ENCODE measurements at places on chromosomes 12 and 14.

DNA sequence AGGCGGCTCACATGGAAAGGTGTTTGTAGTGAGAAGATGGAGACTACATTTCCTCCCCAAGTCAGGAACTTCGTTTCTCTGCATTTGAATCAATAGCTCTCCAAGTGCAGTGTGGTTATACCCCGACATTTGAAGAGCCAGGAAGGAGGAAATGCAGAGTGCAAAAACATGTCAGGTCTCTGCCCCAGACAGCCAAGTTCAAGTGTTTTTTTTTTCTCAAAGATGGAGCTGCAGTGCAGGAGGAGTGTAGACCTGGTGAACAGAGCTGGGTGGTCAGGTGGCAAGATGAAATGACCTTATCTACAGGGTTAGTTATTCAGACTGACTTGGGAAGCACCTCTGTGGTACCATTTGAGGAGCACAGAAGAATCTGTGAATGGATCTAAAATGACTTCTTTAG, 21.3 kb downstream of the MLXIP start:
- no peak for DNase-seq

GRCh38 chr14:25358330-25358729, 308.4 kb upstream of the STXBP6 start:
- DNase-seq: no peak

- no peak for DNase-seq
Measured at GRCh38 chr14:53354336-53354735, 201.2 kb upstream of the DDHD1 start.

- no peak for DNase-seq
Measured at GRCh38 chr12:110230655-110231054, 50.4 kb upstream of the ATP2A2 start.

DNA sequence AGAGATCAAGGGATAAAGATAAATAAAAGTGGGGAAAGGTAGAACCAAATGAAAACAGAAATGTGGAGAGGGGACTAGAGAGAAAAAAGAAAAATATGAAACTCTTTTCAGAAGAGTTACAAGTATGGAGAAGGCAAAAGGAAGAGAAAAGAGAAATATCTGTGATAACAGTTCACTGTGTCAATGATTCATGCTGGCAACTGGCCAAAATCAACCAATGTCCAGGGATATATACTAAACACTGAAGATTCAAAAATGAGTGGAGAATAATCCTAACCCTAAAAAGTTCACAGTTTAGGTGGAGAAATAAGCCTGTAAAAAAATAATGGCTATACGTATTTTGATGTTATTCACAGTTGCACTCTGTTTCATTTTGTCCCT, 372.3 kb upstream of the KITLG start:
- DNase-seq: peak; percentile 75

DNA sequence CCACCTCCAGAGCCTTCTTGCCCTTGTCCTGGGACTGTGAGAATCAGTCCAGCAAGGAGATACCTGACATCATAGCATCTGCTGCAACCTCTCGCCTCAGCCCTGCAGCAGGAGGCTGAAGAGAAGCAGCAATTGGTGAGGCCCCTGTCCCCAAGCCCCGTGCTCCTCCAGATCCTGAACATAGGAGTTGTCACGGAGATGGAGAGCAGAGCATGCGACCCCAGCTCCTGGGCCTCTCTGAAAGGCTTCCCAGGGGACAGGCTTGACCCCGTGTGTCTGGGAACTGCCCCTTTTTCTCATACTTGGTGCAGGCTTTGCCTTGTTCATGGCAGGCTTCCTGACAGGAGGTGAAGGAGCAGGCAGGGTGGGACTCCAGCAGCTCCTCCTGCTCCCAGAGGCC, 127.7 kb upstream of the PZP start:
- DNase-seq: no peak

DNA sequence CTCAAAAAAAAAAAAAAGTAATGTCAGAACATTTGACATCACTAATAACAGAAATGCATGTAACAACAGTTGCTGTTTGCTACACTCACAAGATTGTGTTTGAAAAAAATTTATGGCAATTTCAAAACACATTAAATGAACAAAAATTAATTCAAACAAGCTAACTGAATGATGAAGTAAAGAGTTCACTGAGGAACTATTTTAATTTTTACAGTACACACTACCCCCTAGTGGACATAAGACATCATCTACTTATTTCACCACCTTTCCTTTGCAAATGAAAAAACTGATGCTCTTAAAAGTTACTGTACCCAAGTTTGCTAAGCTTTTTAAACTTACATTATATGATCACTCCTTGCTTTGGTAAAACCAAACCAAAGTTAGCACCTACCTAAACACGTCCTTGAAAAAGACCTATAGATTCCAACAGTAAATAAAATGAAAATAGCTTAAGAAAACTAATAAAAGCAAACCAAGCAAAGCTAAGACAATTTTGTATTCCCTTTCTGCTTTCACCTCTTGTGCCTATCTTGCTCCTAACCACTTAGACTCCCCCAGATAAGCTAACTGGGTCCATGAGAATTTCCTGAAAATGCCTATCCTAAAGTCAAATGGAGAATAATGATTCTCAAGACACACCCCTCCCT, 22.2 kb downstream of the UBE2N start:
- peak; percentile 64 for DNase-seq

DNA sequence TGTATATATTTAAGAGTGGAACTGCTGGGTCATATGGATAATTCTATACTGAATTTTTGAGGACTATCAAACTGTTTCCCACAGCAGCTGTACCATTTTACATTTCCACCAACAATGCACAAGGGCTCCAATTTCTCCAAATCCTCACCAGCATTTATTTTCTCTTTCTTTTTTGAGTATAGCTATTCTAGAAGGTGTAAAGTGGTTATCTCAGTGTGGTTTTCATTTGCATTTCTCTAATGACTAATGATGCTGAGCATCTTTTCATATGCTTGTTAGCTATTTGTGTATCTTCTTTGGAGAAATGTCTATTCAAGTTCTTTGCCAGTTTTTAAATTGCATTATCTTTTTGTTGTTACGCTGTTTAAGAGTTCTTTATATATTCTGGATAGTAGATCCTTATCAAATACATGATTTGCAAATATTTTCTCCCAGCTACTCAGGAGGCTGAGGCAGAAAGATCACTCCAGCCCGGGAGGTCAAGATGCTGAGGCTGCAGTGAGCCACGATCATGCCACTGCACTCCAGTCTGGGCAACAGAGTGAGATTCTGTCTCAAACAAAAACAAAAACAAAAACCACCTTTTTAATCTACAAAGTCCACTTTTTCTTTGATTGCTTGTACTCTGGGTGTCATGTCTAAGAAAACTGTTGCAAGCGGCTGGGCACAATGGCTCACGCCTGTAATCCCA, 32.8 kb downstream of the GTF2A1 start:
- DNase-seq: no peak

DNA sequence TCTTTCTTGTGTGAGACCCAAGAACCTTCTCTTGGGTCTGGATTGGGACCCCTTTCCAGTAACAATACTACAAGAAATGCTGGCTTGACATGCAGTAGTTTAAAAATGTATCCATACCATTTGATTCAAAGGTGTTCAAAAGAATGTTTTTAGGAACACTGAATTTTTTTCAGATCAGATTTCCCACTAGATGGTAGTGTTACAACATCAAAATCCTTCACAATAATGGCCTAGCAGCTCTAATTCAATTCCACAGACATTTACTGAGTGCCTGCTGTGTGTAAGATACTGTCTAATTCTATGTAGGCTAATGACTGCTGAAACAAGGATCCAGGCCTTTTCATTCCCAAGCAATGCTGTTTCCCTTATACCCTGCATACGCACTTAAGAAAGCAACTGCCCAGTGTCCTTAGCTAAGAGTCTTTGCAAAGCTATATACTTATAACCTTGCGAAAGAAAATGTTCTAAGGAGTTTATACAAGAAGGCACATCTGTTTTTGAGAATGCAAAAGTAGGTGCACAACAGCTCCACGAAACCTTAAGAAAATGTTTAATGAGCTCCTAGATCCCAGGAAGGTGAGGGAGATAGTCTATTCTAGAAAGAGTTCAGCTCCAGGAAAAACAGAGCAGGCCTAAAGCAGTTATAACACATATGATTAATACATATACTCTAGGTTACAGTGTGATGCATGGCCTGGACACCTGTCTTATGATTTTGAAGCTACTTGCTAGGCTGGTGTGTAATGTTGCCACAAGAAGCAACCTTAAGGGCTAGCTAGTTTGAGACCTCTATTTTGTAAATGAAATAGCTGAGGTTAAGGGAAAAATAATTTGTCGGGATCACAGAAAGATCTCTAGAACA, 50.9 kb upstream of the PKP2 start:
- peak; percentile 28 for DNase-seq

DNA sequence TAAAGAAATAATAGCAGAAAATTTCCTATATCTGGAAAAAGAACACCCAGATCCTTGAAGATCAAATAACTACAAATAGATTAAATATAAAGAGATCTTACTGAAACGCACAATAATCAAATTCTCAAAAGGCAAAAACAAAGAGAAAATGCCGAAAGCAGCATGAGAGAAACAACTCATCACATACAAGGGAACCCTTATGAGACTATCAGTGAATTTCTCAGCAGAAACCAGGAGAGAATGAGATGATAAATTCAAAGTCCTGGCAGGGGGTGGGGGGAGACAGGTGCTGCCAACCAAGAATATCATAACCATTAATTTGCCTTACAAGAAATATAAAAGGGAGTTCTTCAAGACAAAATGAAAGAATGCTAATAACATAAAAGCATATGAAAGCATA, 73.7 kb downstream of the CEP128 start:
- DNase-seq: no peak

DNA sequence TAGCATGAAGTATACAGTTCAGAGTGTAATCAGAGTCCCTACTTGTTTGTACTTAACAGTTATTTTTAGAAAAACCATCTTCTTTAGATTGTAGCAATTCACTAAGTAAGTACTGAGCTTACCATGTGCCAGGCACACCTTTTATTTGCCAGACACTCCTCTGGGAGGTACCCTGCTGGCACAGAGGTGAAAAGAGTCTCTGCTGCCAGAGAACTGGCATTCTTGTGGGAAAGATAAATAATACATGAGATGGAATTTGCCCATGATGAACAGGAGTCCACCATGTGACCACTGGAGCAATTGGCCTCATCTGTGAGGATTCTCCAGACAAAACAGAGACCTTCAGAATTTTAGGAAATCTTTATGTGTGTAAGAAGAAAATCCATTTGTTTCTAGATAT, 199.3 kb upstream of the SLC16A7 start:
- no peak for DNase-seq

DNA sequence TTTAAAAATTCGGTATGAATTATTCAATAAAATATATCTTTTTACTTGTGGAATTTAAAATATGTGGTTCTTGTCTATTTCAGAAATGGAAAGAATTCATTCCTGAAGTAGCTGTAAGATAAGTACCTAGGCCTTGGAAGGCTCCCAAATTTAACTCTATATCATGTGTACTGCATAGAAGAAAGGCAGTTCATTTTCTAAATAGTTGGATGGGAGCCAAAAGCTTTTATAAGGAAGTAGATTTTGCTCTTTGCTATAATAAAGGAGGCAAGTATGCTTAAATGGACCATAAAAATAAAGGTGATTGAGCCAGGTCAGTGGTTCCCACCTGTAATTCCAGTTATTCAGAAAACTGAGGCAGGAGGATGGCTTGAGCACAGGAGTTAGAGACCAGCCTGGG, 187.5 kb downstream of the ATXN7L3B start:
- peak; percentile 89 for DNase-seq

DNA sequence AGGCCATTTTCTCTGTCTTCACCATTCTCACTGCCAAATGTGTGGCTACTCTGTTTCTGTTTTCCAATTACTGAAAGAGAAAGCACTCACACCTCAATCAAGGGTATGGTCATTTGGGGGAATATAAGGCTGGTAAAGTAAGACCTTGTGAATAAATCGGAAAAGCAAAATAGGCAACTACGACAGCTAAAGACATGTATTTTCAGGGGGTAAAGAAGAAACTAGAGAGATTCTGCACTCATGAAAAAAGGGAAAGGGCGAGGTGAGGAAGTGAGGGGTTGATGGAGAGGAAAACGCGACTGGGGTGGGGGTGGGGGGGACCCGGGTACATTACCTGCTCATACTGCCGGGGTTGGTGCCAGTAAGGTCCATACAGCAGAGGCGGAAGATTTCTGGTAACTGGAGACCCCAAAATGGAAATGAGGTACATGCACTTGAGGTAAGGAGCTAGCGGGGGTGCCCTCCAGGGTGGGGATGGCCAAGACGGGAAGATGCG, 19.3 kb downstream of the CHD8 start:
- no peak for DNase-seq

GRCh38 chr12:30694412-30695198, 1.1 kb downstream of the IPO8 start:
- peak; percentile 54 for DNase-seq

DNA sequence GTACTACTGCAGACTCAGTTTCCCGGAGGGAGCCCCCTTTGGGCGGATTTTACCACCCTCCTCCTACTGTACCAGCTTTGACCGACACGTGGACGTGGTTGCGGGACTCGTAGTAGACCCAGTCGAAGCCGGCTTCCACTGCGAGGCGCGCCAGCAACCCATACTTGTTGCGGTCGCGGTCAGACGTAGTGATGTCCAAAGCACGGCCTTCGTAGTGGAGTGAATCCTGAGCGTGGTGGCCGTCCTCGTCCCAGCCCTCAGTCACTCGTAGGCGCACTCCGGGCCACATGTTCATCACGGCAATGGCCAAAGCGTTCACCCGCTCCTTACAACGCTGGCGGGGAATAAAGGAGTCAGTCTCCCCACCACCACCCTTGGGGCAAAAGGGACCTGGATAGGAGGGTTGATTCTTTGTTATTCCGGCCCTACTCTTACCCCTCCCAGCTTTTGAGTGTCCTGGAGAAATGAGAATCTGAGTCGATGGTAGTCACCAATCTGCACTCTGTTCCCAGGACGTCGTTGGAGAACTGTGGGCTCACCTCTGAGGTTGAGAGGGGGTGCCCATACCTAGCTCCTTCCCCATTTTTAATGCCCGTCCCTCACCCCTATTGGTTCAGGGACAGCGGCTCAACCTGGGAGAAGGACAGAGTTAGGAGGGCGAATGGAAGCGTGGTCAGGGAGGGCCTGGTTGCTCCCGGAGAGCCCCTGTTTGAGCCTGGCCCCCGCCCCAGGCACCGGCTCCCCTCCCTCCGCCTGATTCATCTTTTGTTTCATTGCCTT, 3.4 kb downstream of the DHH start:
- DNase-seq: no peak

Data from iris pigment epithelial cell (primary cell).